ENCODE measurements at places on chromosomes 7 and 10. TPM values are rescaled to one million over a fixed set of nuclear protein-coding genes. Genes with fewer than 3 reads are reported as not detected.

DNA sequence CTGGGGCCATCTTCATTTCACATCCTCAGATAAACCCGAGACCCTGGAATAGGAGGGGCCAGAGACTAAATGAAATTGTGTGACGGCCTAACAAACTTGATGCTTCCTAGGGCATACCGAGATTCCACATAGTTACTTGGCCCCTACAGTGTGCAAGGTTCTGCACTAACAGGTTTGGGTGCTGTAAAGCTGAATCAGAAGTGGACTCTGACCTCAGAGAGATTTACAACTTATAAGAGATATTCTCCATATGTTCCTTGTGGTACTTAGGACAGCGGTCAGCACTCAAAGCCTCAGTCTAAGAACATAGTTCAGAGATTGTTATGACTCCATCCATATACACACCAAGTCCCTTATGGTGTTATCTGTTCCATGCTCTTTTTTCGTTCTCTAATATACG is 55.1 kb upstream of the FHIP2A start:
- no peak overlapping the region for H3K27ac ChIP-seq
- peaks cover 15% of the 10 kb centered on the region for H3K4me1 ChIP-seq
- DNase-seq: no peak
- peaks cover 5% of the 10 kb centered on the region for H3K27me3 ChIP-seq

DNA sequence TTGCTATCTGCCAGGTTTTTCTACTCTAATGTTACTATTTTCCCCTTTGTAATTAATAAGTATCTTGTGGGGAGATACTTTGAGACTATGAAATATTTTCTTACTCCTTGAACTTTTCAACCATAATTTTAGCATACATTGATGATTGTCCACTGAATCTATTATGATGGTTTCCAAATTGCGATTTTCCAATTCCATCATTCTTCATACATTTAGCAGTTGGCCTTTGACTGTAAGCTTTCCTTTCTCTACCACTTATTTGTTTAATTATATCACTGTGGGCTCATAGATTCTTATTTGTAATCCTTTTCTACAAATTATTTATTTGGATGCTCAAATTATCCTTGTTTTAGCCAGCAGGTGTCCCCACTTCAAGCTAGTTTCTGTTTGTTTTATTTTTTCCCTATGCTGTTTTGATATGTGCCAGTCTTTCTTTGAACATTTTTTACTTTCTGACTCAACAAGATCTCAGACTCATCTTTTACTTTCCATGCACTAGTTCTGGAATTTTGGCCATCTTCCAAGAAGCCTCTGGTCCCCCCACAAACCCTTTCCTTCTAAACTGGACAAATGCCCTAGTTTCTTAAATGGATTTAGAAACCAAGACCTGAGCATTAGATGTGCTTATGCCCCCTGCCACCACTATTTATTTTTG is 11.4 kb upstream of the MRPS16 start:
- no peak overlapping the region for H3K27ac ChIP-seq
- no peak for DNase-seq
- H3K27me3 ChIP-seq: no peaks in the 10 kb centered on the region
- no peaks in the 10 kb centered on the region for H3K36me3 ChIP-seq
- no peaks in the 10 kb centered on the region for H3K4me1 ChIP-seq

DNA sequence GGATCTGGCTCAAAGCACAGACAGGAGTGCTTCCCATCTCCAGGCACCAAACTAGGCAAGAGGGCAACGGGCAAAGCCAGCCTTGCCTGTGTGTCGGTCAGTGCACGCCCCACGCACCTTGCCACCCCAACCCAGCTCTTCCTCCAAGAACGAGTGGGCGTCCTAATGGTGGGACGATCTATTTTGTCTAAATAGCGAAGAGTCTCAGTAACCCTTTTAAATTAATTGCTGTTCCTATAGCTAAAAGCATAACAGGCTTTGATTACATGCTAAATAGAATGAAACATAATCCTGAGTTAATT is 12.2 kb downstream of the EN2 start:
- H3K4me1 ChIP-seq: peaks cover 29% of the 10 kb centered on the region
- H3K36me3 ChIP-seq: no peaks in the 10 kb centered on the region
- H3K4me3 ChIP-seq: no peak overlapping the region
- H3K27ac ChIP-seq: no peak overlapping the region
- peaks cover 79% of the 10 kb centered on the region for H3K27me3 ChIP-seq

GRCh38 chr10:122185643-122186042 is 85.5 kb upstream of the BTBD16 start:
- no peaks in the 10 kb centered on the region for H3K27me3 ChIP-seq
- no peak for DNase-seq
- no peaks in the 10 kb centered on the region for H3K36me3 ChIP-seq
- H3K27ac ChIP-seq: no peak overlapping the region
- H3K4me3 ChIP-seq: no peak overlapping the region

DNA sequence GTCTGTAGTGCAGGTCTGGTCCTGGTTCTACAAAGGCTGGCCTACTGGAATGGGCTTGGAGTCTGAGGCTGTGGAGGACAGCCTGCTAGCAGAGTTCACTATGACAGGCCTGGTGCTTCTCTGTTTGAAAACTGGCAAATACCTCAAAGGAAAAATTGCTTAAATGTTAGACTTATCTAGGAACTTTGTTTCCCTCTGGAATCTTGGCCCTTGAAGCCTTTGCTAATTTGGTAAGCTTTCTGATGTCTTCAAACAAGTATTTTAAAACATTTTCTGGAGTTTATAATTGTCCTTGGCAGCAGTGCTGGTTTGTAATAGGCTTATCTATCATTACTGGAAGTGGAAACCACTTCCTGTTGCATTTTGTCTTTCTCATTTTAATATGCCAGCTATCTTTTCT is 139.7 kb downstream of the TMEM26 start:
- H3K4me3 ChIP-seq: no peak overlapping the region
- H3K27ac ChIP-seq: no peak overlapping the region
- DNase-seq: no peak

DNA sequence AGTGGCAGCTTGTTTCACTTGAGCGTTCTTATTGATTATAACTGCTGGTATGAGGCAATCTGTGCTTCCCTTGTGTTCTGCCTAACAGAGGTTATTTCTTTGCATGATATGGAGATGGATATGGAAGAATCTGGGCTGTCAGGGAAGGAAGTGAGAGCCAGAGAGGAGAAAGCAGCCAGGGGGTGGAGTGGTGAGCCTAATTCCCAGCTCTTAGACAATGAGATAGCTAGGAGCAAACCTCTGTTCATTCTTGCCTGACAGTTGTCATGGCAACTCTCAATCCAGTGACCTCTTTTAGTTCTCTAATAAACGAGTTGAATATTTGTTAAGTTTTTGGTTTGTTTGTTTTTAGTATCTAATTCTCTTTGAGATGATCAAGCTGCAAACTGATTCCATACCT is 214.3 kb downstream of the NRG3 start:
- no peaks in the 10 kb centered on the region for H3K36me3 ChIP-seq
- no peak overlapping the region for H3K4me3 ChIP-seq
- no peak overlapping the region for H3K27ac ChIP-seq
- H3K4me1 ChIP-seq: no peaks in the 10 kb centered on the region

GRCh38 chr10:87585565-87586514 is 73.8 kb upstream of the PAPSS2 start:
- H3K27me3 ChIP-seq: no peaks in the 10 kb centered on the region
- no peak overlapping the region for H3K27ac ChIP-seq
- no peaks in the 10 kb centered on the region for H3K36me3 ChIP-seq

GRCh38 chr7:81925530-81925929 is 155.7 kb upstream of the HGF start:
- H3K36me3 ChIP-seq: no peaks in the 10 kb centered on the region
- H3K4me3 ChIP-seq: no peak overlapping the region
- H3K4me1 ChIP-seq: no peaks in the 10 kb centered on the region
- DNase-seq: no peak
- H3K27ac ChIP-seq: no peak overlapping the region
- H3K27me3 ChIP-seq: no peaks in the 10 kb centered on the region

- no peak overlapping the region for H3K4me3 ChIP-seq
- H3K4me1 ChIP-seq: peaks cover 94% of the 10 kb centered on the region
- no peak for DNase-seq
- H3K27ac ChIP-seq: peak overlapping the region; percentile 47
Observed at GRCh38 chr7:134811765-134812164, 32.3 kb downstream of the CALD1 start.

GRCh38 chr7:6273917-6274630 is 1.6 kb upstream of the CYTH3 start:
- H3K27ac ChIP-seq: no peak overlapping the region
- no peaks in the 10 kb centered on the region for H3K27me3 ChIP-seq
- H3K36me3 ChIP-seq: no peaks in the 10 kb centered on the region
- no peak for DNase-seq

DNA sequence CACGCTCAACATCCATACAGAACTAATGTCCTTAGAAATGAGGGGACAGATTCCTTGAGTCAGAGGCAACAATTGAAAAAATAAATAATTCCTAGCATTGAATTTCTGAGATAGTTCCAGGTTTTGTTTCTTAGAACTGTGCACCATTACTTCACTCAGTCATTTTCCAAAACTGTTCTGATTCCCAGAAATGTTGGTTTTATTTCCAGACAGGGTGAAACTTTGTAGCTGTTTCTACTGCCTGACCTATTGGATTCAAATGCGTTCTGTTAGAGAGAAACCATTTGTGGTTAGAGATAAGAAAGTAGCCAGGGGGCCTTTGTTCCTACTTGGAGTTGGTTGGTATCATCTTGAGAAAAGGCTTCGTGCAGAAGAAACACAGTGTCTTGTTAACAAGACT is 8.1 kb upstream of the DEPP1 start:
- H3K4me3 ChIP-seq: no peak overlapping the region
- peak overlapping the region; percentile 33 for H3K27ac ChIP-seq
- DNase-seq: no peak
- no peaks in the 10 kb centered on the region for H3K27me3 ChIP-seq
- peaks cover 13% of the 10 kb centered on the region for H3K36me3 ChIP-seq

DNA sequence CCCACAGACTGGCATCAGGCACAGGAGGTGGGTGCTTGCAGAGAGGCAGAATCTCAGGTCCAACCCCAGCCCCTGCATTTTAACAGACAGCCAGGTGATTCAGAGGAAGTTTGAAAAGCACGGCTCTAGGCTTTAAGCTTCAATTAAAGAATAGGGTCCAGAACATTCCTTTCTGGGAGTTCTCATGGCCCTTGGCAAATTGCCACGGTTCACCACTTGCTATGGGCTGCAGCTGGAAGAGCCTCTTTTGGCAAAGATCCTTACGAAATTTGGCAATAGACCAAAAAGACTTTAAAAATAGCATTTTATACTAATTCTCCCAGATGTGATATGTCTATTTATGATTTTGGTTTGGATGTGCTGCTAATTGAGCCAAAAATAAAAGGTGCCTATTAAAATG is 148.1 kb downstream of the ITGA8 start:
- no peaks in the 10 kb centered on the region for H3K36me3 ChIP-seq
- H3K27ac ChIP-seq: no peak overlapping the region
- peaks cover 4% of the 10 kb centered on the region for H3K4me1 ChIP-seq
- no peak overlapping the region for H3K4me3 ChIP-seq
- H3K27me3 ChIP-seq: no peaks in the 10 kb centered on the region

DNA sequence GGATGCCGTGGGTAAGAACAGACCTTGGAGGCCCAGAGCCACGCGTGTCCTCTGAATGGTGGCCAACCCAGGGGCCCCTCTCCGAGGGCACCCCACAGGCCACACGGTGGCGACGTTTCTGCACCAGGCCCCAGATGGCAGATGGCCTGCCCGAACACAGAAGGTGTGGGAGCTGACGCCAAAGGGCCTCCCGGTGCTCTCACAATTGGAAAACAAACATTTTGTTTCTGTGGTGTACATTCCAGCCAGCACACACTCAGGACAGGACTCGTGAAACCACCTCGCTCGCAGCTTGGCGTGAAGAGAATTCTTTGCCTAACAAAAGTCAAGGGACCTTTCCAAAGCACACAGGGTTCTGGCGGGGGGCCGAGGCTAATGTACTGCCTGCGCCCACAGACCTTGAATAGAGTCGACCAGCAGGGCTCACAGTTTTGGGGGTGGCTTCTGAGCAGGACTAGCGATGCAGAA is 112.1 kb downstream of the FAM53B start:
- no peak for DNase-seq
- H3K27me3 ChIP-seq: no peaks in the 10 kb centered on the region
- H3K4me1 ChIP-seq: peaks cover 42% of the 10 kb centered on the region
- H3K27ac ChIP-seq: peak overlapping the region; percentile 55
- no peak overlapping the region for H3K4me3 ChIP-seq
- H3K36me3 ChIP-seq: no peaks in the 10 kb centered on the region

DNA sequence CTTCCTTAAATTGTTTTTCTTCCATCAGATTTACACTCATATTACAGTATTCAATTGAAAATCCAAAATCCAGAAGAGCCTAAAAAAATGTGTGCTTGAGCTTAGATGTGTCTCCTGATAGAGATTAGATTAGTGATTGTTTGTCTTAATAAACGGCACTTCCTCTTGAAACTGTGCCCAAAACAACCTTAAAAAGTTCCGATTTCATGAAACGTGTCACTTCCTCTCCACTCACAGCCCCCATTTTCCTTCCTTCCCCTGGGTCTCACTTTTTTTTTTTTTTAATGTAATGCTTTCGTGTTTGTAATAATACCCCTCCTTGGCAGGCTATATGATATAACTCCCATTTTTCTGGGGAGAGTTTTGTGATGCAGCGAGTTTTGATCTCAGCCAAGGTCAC is 114.8 kb upstream of the ADO start:
- H3K4me1 ChIP-seq: no peaks in the 10 kb centered on the region
- no peak overlapping the region for H3K27ac ChIP-seq
- no peaks in the 10 kb centered on the region for H3K27me3 ChIP-seq
- H3K4me3 ChIP-seq: no peak overlapping the region

DNA sequence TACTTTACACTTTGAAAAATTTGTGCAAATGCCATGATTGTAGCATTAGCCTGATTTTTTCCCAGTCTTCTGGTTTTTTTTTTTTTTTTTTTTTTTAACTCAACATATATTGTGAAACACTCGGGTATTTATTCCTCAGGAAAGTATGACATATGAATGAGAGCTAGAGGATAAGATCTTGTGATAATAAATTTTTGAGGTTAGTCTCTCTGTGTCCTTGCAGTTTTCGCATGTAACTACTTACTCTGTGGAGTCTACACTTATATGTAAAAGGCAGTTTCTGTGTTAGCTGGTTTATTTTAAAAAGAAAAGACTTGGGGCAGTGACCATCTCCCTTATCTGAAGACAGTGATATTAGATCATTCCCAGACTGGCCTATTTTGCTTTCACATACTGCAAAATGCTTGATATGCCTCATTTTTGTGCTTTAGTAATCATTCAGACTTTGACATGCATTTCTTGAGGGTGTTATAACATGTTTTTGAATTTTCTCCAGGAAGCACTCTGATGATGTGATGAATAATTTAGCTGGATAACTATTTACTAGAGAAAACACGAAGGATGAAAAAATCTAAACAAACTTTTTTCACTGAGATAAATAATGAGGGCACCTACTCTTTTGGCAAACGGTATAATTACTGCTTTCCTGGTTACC is 371.0 kb downstream of the NRG3 start:
- H3K4me3 ChIP-seq: no peak overlapping the region
- H3K27ac ChIP-seq: no peak overlapping the region
- H3K4me1 ChIP-seq: no peaks in the 10 kb centered on the region
- no peak for DNase-seq
- no peaks in the 10 kb centered on the region for H3K27me3 ChIP-seq

- no peaks in the 10 kb centered on the region for H3K27me3 ChIP-seq
- H3K4me3 ChIP-seq: no peak overlapping the region
- H3K4me1 ChIP-seq: no peaks in the 10 kb centered on the region
- no peaks in the 10 kb centered on the region for H3K36me3 ChIP-seq
- no peak for DNase-seq
- H3K27ac ChIP-seq: no peak overlapping the region
Observed at GRCh38 chr10:11776080-11776479, 33.9 kb downstream of the ECHDC3 start.

The ANK3 gene
- 29.4 TPM for polyA plus RNA-seq

The BTBD16 gene
- not detected for polyA plus RNA-seq

The ICA1 gene
- polyA plus RNA-seq: 28.8 TPM

The ASB10 gene
- not detected for polyA plus RNA-seq

The MAT1A gene
- polyA plus RNA-seq: 0.23 TPM

The CPA1 gene
- polyA plus RNA-seq: 7.8 TPM

The SKIDA1 gene
- 0.10 TPM for polyA plus RNA-seq

The KIF11 gene
- 10.1 TPM for polyA plus RNA-seq

The FANK1 gene
- polyA plus RNA-seq: 3.4 TPM
